ENCODE measurements at places on chromosomes 1 and 21. TPM values are rescaled to one million over a fixed set of nuclear protein-coding genes. Genes with fewer than 3 reads are reported as not detected.
A peak's percentile ranks its signal among the peaks of the same experiment; 100 is the strongest.

CD247 gene
- total RNA-seq, result 1.4 TPM

- H3K27ac ChIP-seq, result no peak overlapping the region
- DNase-seq, result peak; percentile 41
- H3K27me3 ChIP-seq, result no peaks in the 10 kb centered on the region
- no peak overlapping the region for H3K4me3 ChIP-seq
- H3K36me3 ChIP-seq, result no peaks in the 10 kb centered on the region
Observed at GRCh38 chr1:24195874-24196273, 8.8 kb upstream of the IFNLR1 start.

DNA sequence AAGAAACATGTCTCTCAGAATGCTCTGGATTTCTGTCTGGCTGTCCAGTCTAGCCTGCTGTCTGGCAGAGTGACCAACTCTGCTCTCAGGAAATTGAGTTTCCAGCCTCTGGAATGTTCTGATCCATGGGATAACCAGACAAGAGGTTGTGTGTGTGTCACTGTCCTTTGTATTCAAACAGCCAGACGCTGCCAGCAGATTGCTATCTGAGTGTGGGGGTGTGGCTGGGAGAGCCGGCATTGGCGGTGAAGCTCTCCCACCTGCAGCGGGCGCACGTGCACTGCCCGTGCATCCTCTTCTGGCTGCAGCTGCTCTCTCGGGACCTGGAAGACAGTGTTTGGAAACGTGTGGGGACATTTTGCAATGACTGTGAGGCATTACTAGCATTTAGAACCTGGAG lies 26.1 kb downstream of the PKP1 start:
- H3K27ac ChIP-seq, result no peak overlapping the region
- no peaks in the 10 kb centered on the region for H3K27me3 ChIP-seq
- H3K36me3 ChIP-seq, result no peaks in the 10 kb centered on the region
- no peak overlapping the region for H3K4me3 ChIP-seq
- DNase-seq, result peak; percentile 82
- H3K4me1 ChIP-seq, result no peaks in the 10 kb centered on the region

DNA sequence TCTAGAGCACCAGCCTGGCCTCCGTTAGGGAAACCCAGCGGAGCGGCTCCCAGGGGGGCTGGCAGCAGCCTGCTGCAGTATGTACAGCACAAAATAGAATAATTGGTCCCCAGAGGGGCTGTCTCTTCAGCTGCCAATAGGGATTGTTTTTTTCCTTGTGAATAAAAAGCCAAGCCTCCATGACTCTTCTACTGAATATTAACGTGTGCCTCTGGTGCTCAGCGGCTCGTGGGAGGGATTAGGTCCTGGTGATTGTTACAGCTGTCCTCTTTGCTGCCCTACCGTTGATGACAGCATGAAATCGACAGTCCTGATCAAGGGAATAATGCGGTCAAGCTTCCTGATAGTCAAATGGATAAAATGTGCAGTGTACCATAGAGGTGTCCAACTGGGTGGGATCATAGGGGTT lies 190.7 kb upstream of the RUNX1 start:
- no peaks in the 10 kb centered on the region for H3K36me3 ChIP-seq
- DNase-seq, result no peak
- no peak overlapping the region for H3K4me3 ChIP-seq
- H3K4me1 ChIP-seq, result no peaks in the 10 kb centered on the region
- H3K27me3 ChIP-seq, result no peaks in the 10 kb centered on the region
